ENCODE measurements at places on chromosomes 16 and 17.
A peak's percentile ranks its signal among the peaks of the same experiment; 100 is the strongest.

- no peak for DNase-seq
- no peaks in the 10 kb centered on the region for H3K36me3 ChIP-seq
- H3K4me3 ChIP-seq, result no peak overlapping the region
- H3K27ac ChIP-seq, result no peak overlapping the region
These were observed 524.6 kb downstream of the GRIN2A start for GRCh38 chr16:9657641-9658040.

GRCh38 chr17:37488607-37489196 is 989 bp upstream of the DUSP14 start:
- H3K4me1 ChIP-seq, result peaks cover 28% of the 10 kb centered on the region
- DNase-seq, result no peak
- H3K36me3 ChIP-seq, result no peaks in the 10 kb centered on the region
- H3K4me3 ChIP-seq, result peak overlapping the region; percentile 81
- H3K27ac ChIP-seq, result peak overlapping the region; percentile 99
- H3K27me3 ChIP-seq, result no peaks in the 10 kb centered on the region

DNA sequence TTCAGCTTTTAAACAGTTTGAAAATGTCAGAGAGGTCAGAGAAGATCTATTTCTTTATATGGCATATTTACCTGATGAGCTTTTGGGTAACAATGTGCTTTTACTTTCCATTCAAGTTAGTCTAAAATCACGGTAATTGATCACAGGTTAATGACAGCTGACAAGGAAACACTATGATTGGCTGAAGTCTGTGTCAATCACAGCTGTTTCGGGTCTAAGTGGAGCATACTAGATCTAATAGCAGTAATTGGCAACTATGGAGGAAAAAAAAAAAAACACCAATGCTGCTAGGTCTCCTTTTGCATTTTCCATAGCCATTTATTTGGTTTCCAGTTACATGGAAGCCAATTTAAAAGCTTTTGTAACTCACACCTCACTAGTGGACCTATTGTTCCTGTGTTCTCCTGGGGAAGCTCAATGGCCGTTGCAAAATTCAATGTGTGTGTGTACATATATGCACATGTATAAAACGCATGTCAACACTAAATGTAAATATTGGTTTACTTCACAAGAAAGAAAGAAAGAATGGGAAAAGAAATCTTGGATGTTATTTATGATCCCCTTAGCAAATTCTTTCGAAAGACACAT is 568.3 kb upstream of the ZFHX3 start:
- H3K36me3 ChIP-seq, result no peaks in the 10 kb centered on the region
- H3K4me3 ChIP-seq, result no peak overlapping the region
- H3K27ac ChIP-seq, result no peak overlapping the region
- no peak for DNase-seq
- H3K4me1 ChIP-seq, result no peaks in the 10 kb centered on the region

- H3K4me3 ChIP-seq, result no peak overlapping the region
- no peak overlapping the region for H3K27ac ChIP-seq
- DNase-seq, result no peak
- no peaks in the 10 kb centered on the region for H3K4me1 ChIP-seq
These were observed 416.9 kb upstream of the ZFHX3 start for GRCh38 chr16:73464834-73465233.

GRCh38 chr16:79959226-79959625 is 358.7 kb upstream of the MAF start:
- DNase-seq, result no peak
- no peak overlapping the region for H3K27ac ChIP-seq
- H3K27me3 ChIP-seq, result no peaks in the 10 kb centered on the region
- H3K36me3 ChIP-seq, result no peaks in the 10 kb centered on the region

DNA sequence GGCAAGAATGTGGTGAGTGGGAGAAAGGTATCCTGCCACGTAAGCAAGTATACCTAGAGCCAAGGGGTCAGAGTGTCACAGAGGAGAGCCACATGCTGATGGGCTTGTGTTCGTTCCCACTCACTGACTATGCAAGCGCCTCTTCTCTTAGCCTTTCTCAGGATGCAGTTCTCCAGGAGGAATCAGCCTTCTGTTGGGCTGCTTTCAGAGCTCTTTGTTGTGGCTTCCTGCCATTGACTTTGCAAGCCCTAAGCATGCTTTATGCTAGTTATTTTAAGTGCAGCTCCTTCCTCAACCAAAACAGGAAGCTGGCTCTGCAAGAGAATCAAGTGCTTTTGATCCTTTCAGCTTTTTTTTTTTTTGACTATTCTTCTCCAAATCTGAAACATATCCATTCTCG is 66.6 kb downstream of the SIAH1 start:
- no peak for DNase-seq
- H3K4me1 ChIP-seq, result peaks cover 3% of the 10 kb centered on the region
- H3K27ac ChIP-seq, result no peak overlapping the region
- no peak overlapping the region for H3K4me3 ChIP-seq

DNA sequence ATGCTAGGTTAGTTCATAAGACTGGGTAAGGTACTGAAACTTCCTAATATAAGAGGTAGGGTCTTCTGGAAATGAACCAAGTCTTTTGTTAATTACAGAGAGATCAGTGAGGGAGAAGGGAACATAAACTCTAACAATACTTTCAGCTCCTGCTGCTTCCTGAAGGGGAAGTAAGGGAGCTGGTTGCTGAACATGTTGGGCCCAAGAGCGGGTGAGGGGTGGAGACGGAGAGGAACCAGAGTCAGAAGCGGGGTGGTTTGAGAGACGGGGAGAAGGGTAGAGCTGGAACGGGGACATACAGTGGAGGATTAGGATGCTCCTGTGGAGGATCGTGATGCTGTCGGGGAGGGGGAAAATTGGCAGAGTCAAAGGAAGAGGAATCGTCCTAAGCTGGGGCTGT is 11.5 kb upstream of the ZNF747 start:
- no peak overlapping the region for H3K27ac ChIP-seq
- no peak overlapping the region for H3K4me3 ChIP-seq
- H3K4me1 ChIP-seq, result peaks cover 5% of the 10 kb centered on the region

- H3K27me3 ChIP-seq, result no peaks in the 10 kb centered on the region
- peaks cover 4% of the 10 kb centered on the region for H3K4me1 ChIP-seq
These were observed 38.4 kb upstream of the XYLT1 start for GRCh38 chr16:17509194-17509593.

- H3K27ac ChIP-seq, result no peak overlapping the region
- no peak for DNase-seq
- H3K4me3 ChIP-seq, result no peak overlapping the region
- no peaks in the 10 kb centered on the region for H3K27me3 ChIP-seq
- no peaks in the 10 kb centered on the region for H3K36me3 ChIP-seq
These were observed 19.3 kb upstream of the RAI1 start for GRCh38 chr17:17661834-17662385.

DNA sequence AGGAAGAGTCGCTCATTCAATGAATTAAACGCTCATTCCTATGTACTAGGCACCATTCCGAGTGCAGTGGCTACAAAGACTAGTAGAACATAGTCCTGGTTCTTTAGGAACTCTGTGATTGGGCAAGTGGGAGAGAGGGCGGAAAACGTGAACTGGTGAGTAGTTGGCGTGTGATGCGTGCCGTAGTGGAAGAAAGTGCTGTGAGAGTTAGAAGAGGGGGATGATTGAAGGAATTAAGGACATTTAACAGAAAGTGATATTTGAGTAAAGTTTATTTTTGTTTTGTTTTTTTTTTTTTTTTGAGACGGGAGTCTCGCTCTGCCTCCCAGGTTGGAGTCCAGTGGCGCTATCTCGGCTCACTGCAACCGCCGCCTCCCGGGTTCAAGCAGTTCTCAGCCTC is 7.9 kb upstream of the SLFN14 start:
- H3K27me3 ChIP-seq, result no peaks in the 10 kb centered on the region
- peaks cover 2% of the 10 kb centered on the region for H3K36me3 ChIP-seq
- H3K27ac ChIP-seq, result peak overlapping the region; percentile 92
- peak overlapping the region; percentile 91 for H3K4me3 ChIP-seq
- peaks cover 15% of the 10 kb centered on the region for H3K4me1 ChIP-seq

GRCh38 chr16:47826070-47826469 is 329.7 kb downstream of the ABCC12 start:
- H3K36me3 ChIP-seq, result no peaks in the 10 kb centered on the region
- no peaks in the 10 kb centered on the region for H3K27me3 ChIP-seq
- H3K27ac ChIP-seq, result no peak overlapping the region
- no peak for DNase-seq

DNA sequence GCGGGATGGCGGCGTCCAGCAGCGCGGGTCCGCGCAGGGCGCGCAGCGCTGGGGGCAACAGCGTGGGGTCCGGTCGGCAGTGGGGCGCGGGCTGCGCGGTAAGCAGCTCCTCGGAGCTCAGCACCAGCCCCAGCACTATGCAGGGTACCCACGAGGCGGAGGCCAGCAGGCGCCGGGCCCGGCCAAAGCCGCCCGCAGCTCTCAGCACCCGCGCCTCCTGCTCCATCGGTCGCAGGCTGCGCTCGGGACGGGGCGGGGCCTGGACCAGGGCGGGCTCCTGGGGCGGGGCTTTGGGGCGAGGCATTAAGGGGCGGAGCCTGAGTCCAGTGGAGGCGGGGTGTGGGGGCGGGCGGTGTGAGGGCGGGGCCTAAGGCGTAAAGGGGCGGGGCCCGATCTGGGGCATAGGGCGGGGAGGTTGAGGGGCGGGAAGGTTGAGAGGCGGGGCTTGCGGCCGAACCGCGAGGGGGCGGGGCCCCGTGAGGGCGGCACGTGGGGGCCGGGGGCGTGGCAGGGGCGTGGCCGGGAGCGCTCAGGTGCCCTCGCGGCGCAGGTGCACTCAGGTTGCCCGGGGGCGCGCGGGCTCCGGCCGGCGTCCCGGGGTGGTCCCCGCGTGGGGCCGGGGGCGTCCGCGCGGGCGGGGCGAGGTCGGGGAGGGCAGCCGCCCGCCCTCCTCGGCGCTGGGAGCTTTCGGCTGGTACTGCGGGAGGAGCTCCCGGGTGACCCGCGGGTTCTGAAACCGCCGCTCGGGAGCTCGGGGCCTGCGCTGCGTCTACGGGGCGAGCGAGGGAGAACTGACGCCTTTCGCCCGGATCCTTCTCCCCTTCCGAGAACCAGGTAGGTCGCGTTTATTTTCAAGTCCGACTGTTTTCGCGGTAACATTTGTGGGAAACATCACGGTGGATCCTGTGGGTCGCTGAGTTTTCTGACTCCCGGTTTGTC is 1.4 kb upstream of the SLC22A31 start:
- H3K27me3 ChIP-seq, result peaks cover 35% of the 10 kb centered on the region
- H3K36me3 ChIP-seq, result no peaks in the 10 kb centered on the region
- DNase-seq, result peak; percentile 55

- DNase-seq, result no peak
- no peaks in the 10 kb centered on the region for H3K27me3 ChIP-seq
- H3K4me1 ChIP-seq, result no peaks in the 10 kb centered on the region
These were observed 18.3 kb downstream of the CIITA start for GRCh38 chr16:10895053-10895946.

- H3K27me3 ChIP-seq, result no peaks in the 10 kb centered on the region
- no peaks in the 10 kb centered on the region for H3K36me3 ChIP-seq
- peaks cover under 1% of the 10 kb centered on the region for H3K4me1 ChIP-seq
- no peak overlapping the region for H3K4me3 ChIP-seq
These were observed 173.0 kb downstream of the CCDC182 start for GRCh38 chr17:57572062-57572461.

DNA sequence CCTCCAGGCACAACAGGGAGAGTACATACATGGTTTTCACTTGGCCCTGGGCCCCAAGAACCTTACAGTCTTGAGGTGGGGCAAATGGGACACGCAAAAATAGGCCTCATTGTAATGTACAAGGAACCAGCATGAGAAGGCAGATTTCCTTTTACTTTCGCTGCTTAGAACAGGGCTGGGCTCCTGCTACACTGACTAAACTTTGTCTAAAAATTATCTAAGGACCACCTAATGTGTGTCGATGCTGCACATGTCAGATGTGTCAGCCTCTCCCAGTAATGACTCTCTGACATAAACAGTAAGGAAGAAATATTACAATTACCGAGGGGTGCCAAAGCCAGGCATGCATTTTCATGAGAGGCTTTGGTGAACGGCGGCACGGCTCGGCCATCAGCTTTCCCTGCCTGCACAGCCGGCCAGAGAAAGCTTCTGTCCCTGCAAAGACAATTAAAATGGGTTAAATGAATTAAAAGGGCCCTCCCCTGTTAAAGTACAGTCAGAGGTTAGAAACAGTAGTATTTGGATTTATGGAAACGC is 224.2 kb upstream of the IRX3 start:
- H3K27ac ChIP-seq, result no peak overlapping the region
- no peak for DNase-seq
- H3K27me3 ChIP-seq, result no peaks in the 10 kb centered on the region
- no peak overlapping the region for H3K4me3 ChIP-seq
- no peaks in the 10 kb centered on the region for H3K4me1 ChIP-seq

DNA sequence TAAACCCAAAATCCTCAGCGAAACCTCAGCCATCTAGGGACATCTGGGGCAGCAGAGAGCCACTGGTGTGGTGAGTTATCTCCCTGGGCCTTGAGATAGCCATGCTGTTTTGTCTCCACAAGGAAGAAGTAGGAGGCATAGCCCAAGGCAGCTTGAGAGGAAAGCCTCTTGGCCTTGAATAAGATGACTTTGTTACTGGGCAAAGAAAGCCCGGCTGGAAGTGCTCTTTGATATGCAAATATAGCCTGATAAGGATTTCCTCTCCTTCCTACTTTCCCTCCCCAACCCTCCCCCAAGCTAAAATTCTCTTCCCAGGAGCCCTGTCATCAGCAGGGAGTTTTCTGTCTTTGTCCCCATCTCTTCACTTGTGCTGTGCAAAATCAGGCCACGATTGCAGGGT is 694.4 kb downstream of the MAF start:
- no peaks in the 10 kb centered on the region for H3K27me3 ChIP-seq
- H3K4me1 ChIP-seq, result no peaks in the 10 kb centered on the region
- H3K36me3 ChIP-seq, result no peaks in the 10 kb centered on the region
- no peak for DNase-seq
- H3K4me3 ChIP-seq, result no peak overlapping the region
- H3K27ac ChIP-seq, result no peak overlapping the region

GRCh38 chr16:11503566-11503965 is 83.2 kb downstream of the LITAF start:
- peaks cover 8% of the 10 kb centered on the region for H3K4me1 ChIP-seq
- no peak for DNase-seq
- H3K27ac ChIP-seq, result no peak overlapping the region
- no peak overlapping the region for H3K4me3 ChIP-seq

DNA sequence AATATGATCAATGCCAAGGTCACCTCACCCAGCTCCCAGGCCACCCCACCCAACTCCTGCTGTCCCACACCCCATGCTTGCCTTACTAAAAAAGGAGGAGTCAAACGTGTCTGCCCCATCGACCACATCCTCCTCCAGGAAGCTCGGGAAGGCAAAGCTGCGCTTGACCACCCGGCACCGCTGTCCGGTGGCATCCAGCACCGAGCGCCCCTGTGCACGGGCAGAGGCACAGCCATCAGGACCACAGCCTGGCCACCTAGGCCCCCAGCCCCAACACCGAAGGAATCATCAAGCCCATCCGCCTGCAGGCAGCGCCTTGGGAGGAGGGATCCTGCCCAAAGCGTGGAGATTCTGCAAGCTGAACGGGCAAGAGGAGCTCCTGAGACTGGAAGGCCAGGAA is 10.2 kb downstream of the AANAT start:
- DNase-seq, result no peak
- H3K36me3 ChIP-seq, result peaks cover 7% of the 10 kb centered on the region
- H3K27ac ChIP-seq, result no peak overlapping the region
- H3K4me3 ChIP-seq, result no peak overlapping the region
- no peaks in the 10 kb centered on the region for H3K4me1 ChIP-seq

GRCh38 chr17:69516911-69517310 is 102.4 kb downstream of the MAP2K6 start:
- H3K27me3 ChIP-seq, result no peaks in the 10 kb centered on the region
- DNase-seq, result no peak
- no peak overlapping the region for H3K27ac ChIP-seq
- no peak overlapping the region for H3K4me3 ChIP-seq

GRCh38 chr17:76524598-76525512 is 12.7 kb downstream of the CYGB start:
- no peak for DNase-seq
- no peaks in the 10 kb centered on the region for H3K27me3 ChIP-seq
- H3K36me3 ChIP-seq, result no peaks in the 10 kb centered on the region
- H3K4me3 ChIP-seq, result no peak overlapping the region
- no peak overlapping the region for H3K27ac ChIP-seq
- H3K4me1 ChIP-seq, result peaks cover 22% of the 10 kb centered on the region

Data from keratinocyte (primary cell).